ENCODE measurements at places on chromosomes 7 and 10. TPM values are rescaled to one million over a fixed set of nuclear protein-coding genes. Genes with fewer than 3 reads are reported as not detected.

GRCh38 chr7:30805931-30806330 lies 34.7 kb downstream of the MINDY4 start:
- no peak for DNase-seq

DNA sequence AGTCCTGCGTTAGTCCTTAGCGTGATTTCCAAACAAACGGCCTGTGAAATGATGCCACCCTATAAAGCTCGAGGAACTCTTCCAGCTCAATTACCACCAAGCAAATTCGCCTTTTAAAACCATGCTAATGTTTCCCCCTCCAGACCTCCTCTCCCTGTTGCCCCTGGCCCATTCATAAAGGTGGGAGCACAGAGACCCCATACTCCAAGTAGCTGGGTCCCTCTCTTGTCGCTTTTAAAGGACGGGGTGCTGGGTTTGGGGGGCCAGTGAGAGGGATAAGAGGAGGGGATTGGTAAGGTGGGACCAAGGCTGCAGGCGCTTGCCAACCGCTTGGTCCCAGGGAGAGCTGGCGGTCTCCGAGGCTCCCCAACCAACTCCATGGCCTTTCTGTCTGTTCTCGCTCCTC lies 1.2 kb downstream of the HMX2 start:
- no peak for DNase-seq

GRCh38 chr7:117231047-117231359 lies 91.9 kb downstream of the WNT2 start:
- no peak for DNase-seq

- DNase-seq = no peak
Observed at GRCh38 chr10:13338390-13339110, 9.5 kb downstream of the SEPHS1 start.

DNA sequence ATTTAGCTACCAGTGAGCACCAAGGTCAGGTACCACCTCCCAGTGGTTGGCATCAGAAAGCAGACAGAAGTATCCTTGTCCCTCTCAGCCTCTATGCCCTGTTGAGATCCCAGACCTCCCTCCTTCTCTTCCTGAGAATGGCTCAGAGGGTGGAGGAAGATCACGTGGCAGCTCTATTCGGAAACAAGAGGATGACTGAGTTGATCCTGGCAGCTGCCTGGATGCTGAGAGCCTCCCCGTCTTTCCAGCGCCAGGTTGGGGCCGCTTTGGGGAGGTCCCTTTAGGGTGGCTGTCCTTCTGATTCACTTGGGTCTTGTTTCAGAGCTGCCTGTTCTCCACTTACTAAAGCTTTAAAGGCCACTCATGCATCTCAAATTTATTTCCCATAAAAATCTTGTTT lies 36.9 kb upstream of the NPFFR1 start:
- no peak for DNase-seq

DNA sequence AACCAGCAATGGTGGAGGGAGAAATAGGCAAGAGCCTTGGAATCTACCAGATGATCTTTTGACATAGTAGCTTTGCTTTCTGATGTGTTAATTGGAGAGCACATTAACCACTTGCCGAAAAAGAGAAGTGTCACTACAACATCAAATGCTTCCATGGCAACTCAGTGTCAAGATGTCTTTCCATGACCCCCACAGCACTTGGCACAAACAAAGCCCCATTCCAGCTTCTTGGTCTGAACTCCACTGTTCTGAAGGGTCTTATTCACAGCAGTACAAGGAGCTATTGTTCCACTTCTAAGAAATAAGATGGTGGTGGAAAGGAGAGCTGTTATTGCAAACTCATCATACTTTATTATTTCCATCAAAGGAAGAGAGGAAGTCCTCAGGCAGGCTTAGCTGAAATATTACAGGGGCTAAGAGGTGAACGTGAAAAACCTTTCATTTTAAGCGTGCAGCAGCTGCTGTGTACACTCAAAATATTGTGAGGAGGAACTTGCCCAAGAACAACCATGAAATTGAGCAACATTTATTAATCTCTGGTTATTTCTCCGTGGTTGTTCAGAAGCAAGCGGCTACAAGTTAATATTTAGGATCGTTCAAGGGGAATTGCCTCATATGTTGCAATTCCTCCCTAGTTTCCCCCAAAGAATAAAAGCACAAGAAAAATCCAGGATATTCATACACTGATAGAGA lies 354.8 kb upstream of the CELF2 start:
- no peak for DNase-seq

DNA sequence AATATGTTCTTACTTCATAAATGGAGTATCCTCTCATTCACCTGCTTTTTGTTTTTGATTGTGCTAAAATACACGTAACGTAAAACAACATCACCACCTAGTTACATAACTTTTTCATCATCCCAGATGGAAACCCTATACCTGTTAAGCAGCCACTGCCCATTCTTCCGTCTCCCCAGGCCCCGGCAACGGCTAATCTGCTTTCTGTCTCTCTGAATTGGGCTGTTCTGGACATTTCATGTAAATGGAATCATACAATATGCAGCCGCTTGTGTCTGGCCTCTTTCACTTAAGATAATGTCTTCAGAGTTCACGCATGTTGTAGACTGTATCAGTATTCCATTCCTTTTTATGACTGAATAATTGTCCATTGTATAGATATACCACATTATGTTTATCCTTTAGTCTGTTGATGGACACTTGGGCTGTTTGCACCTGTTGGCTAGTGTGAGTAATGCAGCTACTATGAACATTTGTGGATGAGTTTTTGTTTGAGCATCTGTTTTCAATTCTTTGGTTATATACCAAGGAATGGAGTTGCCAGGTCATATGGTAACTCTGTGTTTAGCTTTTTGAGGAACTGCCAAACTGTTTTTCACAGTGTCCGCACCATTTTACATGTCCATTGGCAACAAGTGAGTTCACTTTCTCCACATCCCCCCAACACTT lies 14.1 kb upstream of the SUN1 start:
- no peak for DNase-seq

DNA sequence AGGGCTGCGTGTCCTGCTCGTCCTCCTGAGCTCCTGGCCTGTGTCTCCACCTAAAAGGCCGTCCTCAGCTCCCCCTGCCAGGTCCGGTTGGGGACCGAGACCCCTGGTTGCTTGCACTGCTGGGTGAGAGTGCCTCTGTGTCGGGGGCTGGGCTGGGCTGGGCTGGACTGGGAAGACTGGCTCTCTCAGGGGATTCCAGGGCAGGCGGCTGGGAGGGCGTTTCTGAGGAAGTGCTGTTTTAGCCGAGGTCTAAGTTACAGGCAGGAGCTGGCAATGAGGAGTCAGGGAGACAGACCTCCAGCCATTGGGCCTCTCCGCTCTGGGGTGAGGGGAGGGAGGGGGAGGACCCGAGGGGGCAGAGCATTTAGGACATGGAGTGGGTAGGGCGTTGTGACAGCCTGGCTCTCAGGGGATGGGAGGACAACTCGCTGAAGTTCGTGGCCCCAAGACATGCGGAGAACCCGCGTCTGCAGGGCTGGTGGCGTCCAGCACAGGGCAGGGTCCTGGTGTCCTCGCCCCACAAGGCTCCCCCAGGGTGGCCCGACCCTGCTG lies 20.9 kb downstream of the FOXK1 start:
- DNase-seq = no peak

- DNase-seq = no peak
Observed at GRCh38 chr10:5512881-5513612, 11.7 kb upstream of the CALML3 start.

DNA sequence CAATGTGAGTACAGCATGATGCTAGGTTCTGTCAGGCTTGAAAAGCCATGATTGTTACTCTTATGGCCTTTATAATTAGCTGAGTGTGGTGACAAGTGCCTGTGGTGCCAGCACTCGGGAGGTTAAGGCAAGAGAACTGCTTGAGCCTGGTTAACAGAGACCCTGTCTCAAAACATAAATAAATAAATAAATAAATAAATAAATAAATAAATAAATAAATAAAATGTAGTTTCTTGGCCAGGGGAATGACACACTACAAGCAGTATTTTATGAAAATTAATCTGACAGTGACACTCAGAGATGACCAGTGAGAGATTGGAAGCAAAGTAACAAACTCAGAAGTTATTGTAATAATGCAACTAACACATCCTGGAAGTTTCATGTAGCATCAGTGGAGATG lies 2.3 kb upstream of the MORN4 start:
- DNase-seq = no peak

GRCh38 chr7:128081808-128082207 lies 50.6 kb upstream of the LRRC4 start:
- no peak for DNase-seq

GRCh38 chr10:17590969-17591645 lies 26.1 kb downstream of the HACD1 start:
- DNase-seq = no peak

DNA sequence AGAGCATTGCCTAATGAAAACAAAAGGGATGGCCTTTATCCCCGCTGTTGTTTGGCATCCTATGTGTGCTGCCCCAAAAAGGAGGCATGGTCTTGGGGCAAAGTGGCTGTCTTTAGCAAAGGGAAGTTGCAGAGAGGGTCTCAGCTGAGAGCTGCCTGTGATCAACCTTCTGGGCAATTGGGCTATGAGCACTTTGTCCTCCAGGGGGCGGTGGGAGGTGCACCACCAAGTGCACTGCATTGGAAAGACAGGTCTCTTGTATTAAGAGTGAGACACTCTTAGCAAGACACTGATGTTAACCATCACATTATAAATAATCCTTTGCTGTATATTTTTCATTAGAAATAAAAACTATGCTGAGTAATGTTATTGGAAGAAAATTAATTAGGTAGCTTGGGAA lies 314.8 kb downstream of the POM121L12 start:
- no peak for DNase-seq

GRCh38 chr7:77253151-77253550 lies 53.5 kb upstream of the FGL2 start:
- no peak for DNase-seq

DNA sequence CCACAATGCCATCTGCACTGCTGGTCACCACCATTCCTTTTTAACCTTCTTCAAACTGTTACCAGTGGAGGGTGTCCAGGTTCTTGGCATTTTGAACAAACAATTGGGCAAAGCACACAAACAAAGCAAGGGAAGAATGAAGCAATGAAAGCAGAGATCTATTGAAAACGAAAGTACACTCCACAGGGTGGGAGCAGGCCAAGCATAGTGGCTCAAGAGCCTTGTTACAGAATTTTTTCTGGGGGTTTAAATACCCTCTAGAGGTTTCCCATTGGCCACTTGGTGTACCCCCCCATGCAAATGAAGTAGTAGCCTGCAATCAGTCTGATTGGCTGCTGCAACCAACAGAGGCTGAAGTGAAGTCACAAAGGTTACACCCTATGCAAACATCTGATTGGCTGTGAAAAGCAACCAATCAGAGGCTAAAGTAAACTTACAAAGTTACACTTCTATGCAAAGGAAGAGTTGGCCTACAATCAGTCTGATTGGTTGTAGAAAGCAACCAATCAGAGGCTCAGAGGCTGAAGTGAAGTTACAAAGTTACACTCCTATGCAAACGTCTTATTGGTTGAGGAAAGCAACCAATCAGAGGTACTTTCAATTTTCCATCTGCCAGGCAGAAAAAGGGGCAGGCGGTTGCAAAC lies 103.2 kb upstream of the WAC start:
- DNase-seq = no peak

LRRC17 gene
- total RNA-seq = 3.4 TPM

DNAH11 gene
- 9.9 TPM for total RNA-seq

NKX1-2 gene
- not detected for total RNA-seq

GDF10 gene
- 9.6 TPM for total RNA-seq

OR13A1 gene
- total RNA-seq = not detected

AKR1B15 gene
- not detected for total RNA-seq

CALD1 gene
- total RNA-seq = 167 TPM

STOX1 gene
- total RNA-seq = 8.5 TPM

TMEM196 gene
- total RNA-seq = not detected

TUBAL3 gene
- not detected for total RNA-seq

HOXA10 gene
- not detected for total RNA-seq

PAX4 gene
- not detected for total RNA-seq

OPN1SW gene
- total RNA-seq = not detected
